Lung microvascular endothelial cell (primary cell): ENCODE measurements at places on chromosomes 4 and X. TPM values are rescaled to one million over a fixed set of nuclear protein-coding genes. Genes with fewer than 3 reads are reported as not detected.

The GALNTL6 gene
- total RNA-seq, result not detected in 2 replicates

The DRD5 gene
- not detected in 2 replicates for total RNA-seq

The IGFBP7 gene
- total RNA-seq, result 724 and 1,907 TPM in 2 replicates

The PAGE5 gene
- not detected in 2 replicates for total RNA-seq

The SSX2 gene
- total RNA-seq, result not detected in 2 replicates

The CDS1 gene
- total RNA-seq, result under 0.01 TPM in 1 of 2 replicates, not detected in the other

The TSC22D3 gene
- total RNA-seq, result 18.3 and 32.5 TPM in 2 replicates

The CFP gene
- under 0.01 and 0.22 TPM in 2 replicates for total RNA-seq

The DCAF12L2 gene
- total RNA-seq, result under 0.01 TPM in 1 of 2 replicates, not detected in the other

The JAKMIP1 gene
- not detected in 2 replicates for total RNA-seq

The DUX4 gene
- not detected in 2 replicates for total RNA-seq

The SLC25A43 gene
- total RNA-seq, result 9.8 and 12.5 TPM in 2 replicates

The GLOD5 gene
- total RNA-seq, result not detected in 2 replicates

The HSFX3 gene
- not detected in 2 replicates for total RNA-seq

The NAA11 gene
- not detected in 2 replicates for total RNA-seq

The POF1B gene
- 2.2 and 5.4 TPM in 2 replicates for total RNA-seq

The TMSB15A gene
- total RNA-seq, result 0.20 and 1.1 TPM in 2 replicates
